ENCODE measurements at places on chromosomes 13 and 19. TPM values are rescaled to one million over a fixed set of nuclear protein-coding genes. Genes with fewer than 3 reads are reported as not detected.

Gene POU4F1
- total RNA-seq: not detected

DNA sequence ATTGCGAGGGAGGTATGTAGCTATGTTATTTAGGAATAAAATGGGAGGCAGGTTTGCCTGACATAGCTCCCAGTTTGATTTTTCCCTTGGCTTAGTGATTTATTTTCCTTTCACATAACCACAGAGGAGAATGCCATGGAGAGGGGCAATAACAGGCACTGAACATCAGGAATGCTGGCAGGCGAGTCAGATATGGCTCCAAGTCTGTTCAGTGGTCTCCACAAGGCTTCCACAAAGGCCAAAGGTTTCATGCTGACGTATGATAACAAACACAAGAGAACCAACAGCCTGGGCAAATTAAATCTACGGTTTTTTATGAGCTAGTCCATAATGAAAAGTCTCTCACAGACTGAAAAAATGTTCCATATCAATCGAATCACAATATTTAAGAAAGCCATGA lies 66.7 kb downstream of the SUCLA2 start:
- H3K27ac ChIP-seq: no peak overlapping the region
- H3K36me3 ChIP-seq: peaks cover 6% of the 10 kb centered on the region
- H3K4me1 ChIP-seq: no peaks in the 10 kb centered on the region
- no peaks in the 10 kb centered on the region for H3K27me3 ChIP-seq
- no peak overlapping the region for H3K4me3 ChIP-seq

Gene PSG1
- not detected for total RNA-seq

DNA sequence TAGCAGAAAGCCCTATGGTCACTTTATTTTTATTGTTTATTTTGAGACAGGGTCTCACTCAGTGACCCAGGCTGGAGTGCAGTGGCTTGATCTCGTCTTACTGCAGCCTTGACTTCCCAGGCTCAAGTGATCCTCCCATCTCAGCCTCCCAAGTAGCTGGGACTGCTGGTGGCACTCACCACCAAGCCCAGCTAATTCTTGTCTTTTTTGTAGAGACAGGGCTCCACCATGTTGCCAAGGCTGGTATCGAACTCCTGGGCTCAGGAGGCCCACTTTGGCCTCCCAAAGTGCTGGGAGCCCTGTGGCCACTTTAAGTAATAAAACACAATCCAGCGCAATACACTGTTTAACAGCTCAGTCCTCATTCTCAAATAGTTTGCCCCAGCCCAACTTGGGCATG lies 69.3 kb downstream of the NUFIP1 start:
- H3K36me3 ChIP-seq: no peaks in the 10 kb centered on the region
- H3K4me3 ChIP-seq: no peak overlapping the region
- peak overlapping the region; percentile 95 for H3K27ac ChIP-seq
- H3K4me1 ChIP-seq: peaks cover 60% of the 10 kb centered on the region
- no peak for DNase-seq

Gene BEST2
- total RNA-seq: not detected

DNA sequence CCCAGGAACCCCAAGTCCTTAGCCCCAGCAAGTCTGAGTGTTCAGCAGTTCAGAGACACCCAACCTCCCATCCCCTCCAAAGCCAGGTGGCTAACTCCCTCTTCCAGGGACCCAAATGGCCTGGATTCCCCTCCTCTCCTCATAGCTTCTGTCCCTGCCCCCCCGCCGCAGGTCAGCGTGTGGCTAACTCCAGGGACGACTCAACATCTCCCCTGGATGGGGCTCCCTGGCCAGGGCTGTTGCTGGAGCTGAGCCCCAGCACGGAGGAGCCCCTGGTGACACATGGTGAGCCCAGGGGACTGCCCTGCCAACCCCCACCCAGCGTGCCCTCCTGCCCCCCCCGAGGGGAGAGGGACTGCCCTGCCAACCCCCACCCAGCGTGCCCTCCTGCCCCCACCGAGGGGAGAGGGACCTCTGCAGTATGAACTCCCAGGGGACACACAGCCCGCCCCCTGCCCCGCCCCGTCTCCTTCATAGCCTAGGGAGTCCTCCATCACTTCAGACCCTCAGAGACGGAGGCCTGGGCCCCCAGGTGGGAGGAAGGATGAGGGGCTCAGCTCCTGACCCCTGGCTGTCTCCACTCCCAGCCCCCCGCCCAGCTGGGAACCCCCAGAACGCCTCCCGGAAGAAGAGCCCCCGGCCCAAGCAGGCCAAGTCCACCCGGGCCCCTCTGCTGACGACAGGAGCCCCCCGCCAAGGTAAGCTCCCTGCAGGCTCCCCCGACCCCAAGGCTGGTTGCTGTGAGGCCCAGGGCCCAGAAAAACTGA lies 1.7 kb downstream of the SSC5D start:
- H3K27ac ChIP-seq: peak overlapping the region; percentile 95
- DNase-seq: no peak
- no peaks in the 10 kb centered on the region for H3K36me3 ChIP-seq
- H3K4me1 ChIP-seq: peaks cover 100% of the 10 kb centered on the region
